ENCODE measurements at places on chromosomes 7 and 10.
A peak's percentile ranks its signal among the peaks of the same experiment; 100 is the strongest.

GRCh38 chr7:69364813-69365643 lies 233.2 kb upstream of the AUTS2 start:
- no peaks in the 10 kb centered on the region for H3K4me1 ChIP-seq
- no peak overlapping the region for H3K4me3 ChIP-seq
- DNase-seq, result no peak
- H3K27ac ChIP-seq, result no peak overlapping the region
- H3K36me3 ChIP-seq, result no peaks in the 10 kb centered on the region
- no peaks in the 10 kb centered on the region for H3K27me3 ChIP-seq

DNA sequence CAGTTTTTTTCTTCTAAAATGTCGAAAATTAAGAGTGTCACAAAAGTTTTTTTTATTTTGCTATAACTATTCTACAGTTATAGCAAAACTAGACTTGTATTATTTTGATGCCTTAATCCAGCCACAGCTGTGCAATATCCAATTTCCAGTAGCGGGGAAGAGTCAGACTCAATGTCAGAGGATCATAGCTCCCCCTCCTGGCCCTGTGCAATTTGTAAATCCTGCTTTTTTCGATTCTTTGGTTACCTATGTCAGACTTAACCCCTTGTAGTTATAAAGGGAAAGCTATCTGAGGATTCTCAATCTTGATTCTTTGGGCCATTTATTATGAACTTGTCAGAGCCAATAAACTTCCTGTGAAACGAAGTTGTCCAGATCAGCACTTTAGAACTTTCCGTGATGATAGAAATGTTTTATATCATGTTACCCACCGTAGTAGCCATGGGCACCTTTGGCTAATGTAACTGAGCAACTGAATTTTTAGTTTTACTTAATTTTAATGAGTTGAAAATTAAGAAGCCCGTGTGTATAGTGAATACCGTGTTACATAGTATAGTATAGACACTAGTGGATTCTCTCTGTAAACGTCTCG lies 87.7 kb upstream of the PRKCQ start:
- H3K27me3 ChIP-seq, result no peaks in the 10 kb centered on the region
- DNase-seq, result peak; percentile 23
- no peak overlapping the region for H3K27ac ChIP-seq
- no peaks in the 10 kb centered on the region for H3K4me1 ChIP-seq
- H3K4me3 ChIP-seq, result no peak overlapping the region
- H3K36me3 ChIP-seq, result no peaks in the 10 kb centered on the region

DNA sequence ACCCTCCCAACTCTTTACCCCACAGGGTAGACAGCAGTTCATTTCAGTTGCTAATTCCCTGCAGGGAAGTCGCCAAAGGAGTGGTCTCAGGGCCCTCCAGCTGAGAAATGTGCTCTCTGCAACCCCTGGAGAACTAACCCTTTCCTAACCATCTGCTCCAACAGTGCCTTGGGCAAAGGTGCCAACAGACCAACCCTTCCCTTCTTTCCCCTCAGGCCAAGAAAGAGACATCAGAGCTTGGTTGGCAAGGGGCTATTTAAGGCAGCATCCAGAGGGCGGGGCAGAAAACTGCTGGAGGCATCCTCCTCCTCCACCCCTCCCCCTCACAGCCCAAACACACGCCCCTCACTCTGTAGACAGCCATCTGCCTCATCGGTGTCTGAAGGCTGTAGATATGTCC lies 1.7 kb downstream of the SORBS1 start:
- DNase-seq, result no peak
- peak overlapping the region; percentile 22 for H3K27ac ChIP-seq
- H3K4me3 ChIP-seq, result no peak overlapping the region
- H3K4me1 ChIP-seq, result no peaks in the 10 kb centered on the region
- H3K27me3 ChIP-seq, result no peaks in the 10 kb centered on the region
- H3K36me3 ChIP-seq, result no peaks in the 10 kb centered on the region

GRCh38 chr10:129258283-129258923 lies 208.6 kb upstream of the MGMT start:
- DNase-seq, result no peak
- no peaks in the 10 kb centered on the region for H3K27me3 ChIP-seq
- H3K4me3 ChIP-seq, result no peak overlapping the region
- H3K27ac ChIP-seq, result peak overlapping the region; percentile 11
- H3K36me3 ChIP-seq, result no peaks in the 10 kb centered on the region

GRCh38 chr10:94803307-94803706 lies 40.8 kb downstream of the CYP2C19 start:
- no peaks in the 10 kb centered on the region for H3K4me1 ChIP-seq
- no peak overlapping the region for H3K27ac ChIP-seq

DNA sequence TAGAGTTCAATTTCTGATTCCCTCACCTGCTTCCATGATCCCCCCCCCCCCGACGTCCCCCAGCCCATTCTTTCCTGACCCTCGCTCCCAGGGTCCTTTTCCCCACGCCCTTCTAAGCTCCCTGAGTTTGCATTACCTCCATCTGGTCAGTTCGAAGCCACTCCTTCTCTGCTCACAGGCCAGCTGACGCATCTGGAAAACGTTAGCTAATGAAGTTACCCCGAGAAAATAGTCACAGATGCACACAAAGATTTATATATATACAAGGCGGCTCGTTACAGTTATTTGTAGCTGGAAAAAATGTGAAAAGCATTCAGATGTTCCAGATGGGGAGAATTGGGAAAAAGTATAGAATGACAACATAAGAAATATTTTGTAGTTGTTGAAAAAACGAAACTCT lies 630.0 kb upstream of the FOXK1 start:
- H3K4me1 ChIP-seq, result no peaks in the 10 kb centered on the region
- H3K4me3 ChIP-seq, result no peak overlapping the region
- peaks cover 7% of the 10 kb centered on the region for H3K36me3 ChIP-seq
